ENCODE measurements at places on chromosomes 6 and 20.

DNA sequence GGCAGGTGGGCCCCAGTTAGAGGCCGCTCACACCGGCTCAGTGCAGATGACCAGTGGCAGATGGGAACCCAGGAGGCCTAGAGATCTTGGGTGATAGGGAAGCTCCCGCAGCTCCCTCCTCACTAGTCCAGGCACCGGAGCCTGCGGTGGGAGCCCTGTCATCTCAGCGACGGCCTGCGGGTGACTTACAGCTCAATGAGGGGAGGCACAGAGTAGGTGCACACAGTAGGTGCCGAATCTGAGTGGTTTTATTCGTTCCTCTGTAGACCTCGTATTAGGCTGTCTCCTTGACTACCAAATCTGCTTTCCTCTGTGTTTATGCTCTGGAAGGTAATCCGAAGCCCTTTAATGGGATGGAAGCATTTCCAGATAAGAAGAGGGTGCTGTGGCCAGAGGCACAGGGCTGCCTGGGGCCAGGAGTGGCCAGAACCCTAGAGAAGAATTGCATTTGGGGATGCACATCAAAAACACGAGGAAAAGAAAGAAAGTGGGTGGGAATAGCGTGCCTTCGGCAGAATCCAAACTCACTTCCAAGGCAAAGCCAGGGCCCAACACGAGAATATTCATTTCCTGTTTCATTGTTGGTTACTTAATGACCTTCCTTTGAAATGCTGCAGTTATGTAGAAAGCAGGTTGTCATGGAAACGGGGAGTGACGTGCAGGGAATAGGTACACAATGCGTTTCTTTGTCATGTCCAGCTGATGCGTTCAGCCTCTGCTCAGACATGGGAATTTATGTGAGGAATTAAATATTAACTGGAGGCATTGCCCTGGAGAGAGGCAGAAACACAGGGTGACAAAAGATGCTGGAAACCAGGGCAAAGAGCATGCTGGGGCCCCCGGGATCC is 24.7 kb downstream of the MYT1 start:
- no peak for DNase-seq

- no peak for DNase-seq
Observed at GRCh38 chr6:32936239-32937152, 4.3 kb downstream of the HLA-DMB start.

DNA sequence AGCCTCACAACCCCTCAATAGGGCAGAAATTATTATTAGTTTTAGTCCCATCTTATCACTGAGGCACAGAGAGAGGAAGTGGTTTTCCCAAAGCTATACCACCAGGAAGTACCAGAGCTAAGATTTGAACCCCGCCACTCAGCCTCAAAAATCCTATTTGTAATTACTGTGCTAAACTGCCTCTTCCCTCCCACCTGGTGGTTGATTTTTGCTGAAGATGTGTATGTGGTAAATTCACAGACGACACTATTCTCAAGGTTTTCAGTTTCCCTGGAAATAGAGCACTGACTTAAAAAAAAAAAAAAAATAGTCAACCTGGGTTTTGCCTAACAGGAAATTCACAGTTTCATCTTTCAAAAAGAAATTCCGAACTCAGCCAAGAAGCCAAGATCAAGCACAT is 57.9 kb downstream of the TSHZ2 start:
- DNase-seq, result no peak

- no peak for DNase-seq
Observed at GRCh38 chr6:152398316-152398715, 238.8 kb downstream of the SYNE1 start.

- DNase-seq, result no peak
Observed at GRCh38 chr20:24651171-24651975, 181.9 kb downstream of the SYNDIG1 start.

- DNase-seq, result no peak
Observed at GRCh38 chr6:40160826-40161225, 226.6 kb upstream of the MOCS1 start.

- DNase-seq, result no peak
Observed at GRCh38 chr6:30260036-30260504, 46.9 kb upstream of the TRIM26 start.

- no peak for DNase-seq
Observed at GRCh38 chr6:84346372-84346771, 118.9 kb upstream of the CEP162 start.

DNA sequence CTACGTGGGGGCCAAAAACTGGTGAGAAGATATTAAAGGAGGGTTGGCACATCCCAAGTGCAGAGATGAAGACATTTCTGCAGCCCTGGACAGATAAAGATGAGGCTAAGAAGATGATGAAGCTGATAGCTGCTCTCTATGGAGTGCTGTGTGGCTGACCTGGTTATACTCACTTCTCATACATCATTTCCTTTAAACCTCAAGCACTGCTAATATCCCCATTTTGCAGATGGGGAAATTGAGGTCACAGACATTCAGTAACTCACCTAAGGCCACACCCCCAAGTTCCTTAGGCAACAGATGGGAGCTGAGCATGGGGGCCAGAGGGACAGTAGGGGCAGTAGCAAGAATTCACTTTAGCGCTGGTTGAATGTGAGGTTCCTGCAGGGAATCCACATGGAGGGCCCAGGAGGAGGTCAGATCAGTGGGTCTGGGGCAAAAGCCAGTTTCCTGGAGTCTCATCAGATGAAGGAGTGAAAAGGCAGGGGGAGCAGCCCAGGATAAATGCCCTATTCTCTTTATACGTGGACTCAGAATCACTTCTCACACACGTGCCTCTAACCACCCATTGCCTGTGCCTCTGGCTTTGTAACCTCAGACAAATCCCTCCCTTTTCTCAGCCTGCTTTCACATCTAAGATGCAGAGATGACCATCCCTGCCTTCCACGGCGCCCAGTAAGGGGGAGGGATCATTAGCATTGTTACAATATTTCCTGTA is 125.8 kb downstream of the NFATC2 start:
- DNase-seq, result no peak

GRCh38 chr6:163395122-163395830 is 19.2 kb upstream of the QKI start:
- DNase-seq, result no peak

DNA sequence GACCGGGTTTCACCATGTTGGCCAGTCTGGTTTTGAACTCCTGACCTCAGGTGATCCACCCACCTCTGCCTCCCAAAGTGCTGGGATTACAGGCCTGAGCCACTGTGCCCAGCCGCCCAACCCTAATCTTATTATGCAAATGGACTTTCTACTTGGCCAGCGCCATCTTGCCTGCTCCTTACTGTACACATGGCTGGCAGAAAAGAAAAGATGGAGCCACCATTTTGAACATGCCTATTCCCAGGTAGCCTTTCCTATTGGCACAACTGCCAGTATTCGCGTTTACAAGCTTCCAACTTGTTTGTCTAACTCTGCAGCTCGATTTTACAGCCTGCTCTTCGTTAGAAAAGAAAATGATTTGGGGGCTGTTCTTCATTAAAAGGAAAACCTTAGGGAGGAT is 84.3 kb downstream of the WDR27 start:
- no peak for DNase-seq

DNA sequence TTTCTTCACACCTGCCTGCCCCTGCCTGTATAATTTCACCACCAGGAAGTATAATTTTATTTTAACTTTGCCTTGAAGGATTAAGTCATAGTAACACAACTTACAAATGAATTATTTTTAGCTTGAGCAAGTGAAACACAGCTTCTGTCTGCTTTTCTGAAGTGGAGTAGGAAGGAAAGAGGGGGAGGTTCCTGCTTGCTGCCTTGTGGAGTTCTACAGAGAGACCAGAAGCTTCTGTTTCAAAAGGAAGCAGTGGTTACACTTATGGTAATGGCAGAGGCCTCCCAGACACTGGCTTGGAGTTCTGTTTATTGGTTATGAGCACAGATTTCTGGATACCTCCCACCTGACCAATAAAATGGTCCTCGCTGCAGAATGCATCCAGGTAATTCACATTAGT is 159.6 kb downstream of the TMEM200A start:
- DNase-seq, result no peak

DNA sequence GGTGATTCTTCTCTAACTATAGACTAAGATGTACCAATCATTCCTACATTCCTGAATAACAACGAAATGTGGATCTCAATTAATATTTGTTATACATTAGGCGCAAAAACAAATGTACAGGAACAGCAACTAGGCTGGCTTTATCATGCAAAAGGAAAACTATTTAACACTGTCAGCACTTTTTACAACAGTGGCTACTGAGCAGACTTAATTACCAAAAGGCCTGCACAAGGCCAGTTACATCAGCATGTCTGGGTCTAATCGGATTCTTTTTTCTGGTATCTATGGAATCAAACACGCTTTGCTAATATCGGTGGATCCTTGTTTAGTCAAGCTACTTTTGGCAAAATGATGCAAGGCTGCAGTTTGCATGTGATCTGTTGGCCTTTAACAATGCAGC is 176.5 kb downstream of the UBE3D start:
- DNase-seq, result no peak

- DNase-seq, result no peak
Observed at GRCh38 chr20:36439040-36439730, 102.1 kb upstream of the MYL9 start.

DNA sequence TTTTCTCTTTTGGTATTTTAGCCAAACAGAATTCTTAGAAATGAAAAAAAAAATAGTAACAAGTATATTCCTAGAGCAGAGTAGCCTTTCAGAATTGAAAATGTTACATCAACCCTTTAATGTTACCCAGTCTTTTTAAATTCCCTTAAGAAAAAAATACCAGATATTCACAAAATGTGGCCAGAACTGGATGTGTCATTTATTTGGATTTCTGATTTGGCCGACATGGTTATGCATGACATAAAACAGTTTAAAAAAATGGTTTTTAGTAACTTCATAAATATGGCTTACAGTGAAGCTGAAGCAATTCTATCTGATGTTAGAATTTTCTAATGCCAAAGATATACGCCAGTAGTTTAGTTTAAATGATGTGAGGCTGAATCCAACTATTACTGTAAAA is 112.0 kb downstream of the ATXN1 start:
- no peak for DNase-seq

Measured in esophagus squamous epithelium (tissue), 5 donors.